ENCODE measurements at places on chromosomes 4 and X.

- DNase-seq = no peak
Observed at GRCh38 chrX:39756086-39756883, 341.5 kb downstream of the BCOR start.

GRCh38 chr4:74536557-74536956 lies 91.6 kb downstream of the AREG start:
- DNase-seq = peak; percentile 50

GRCh38 chr4:15990570-15991285 lies 27.8 kb upstream of the FGFBP2 start:
- DNase-seq = no peak

DNA sequence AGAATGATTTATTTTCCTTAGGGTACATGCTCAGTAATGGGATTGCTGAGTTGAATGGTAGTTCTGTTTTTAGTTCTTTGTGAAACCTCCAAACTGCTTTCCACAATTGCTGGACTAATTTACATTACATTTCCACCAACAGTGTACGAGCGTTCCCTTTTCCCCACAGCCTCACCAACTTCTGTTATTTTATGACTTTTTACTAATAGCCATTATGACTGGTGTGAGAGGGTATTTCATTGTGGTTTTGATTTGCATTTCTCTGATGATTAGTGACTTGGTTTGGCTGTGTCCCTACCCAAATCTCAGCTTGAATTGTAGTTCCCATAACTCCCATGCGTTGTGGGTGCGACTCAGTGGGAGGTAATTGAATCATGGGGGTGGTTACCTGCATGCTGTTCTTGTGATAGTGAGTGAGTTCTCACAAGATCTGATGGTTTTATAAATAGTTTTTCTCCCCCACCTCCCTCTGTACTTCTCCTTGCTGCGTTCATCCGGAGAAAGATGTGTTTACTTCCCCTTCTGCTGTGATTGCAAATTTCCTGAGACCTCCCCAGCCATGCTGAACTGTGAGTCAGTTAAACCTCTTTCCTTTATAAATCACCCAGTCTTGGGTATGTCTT lies 95.1 kb downstream of the GBA3 start:
- DNase-seq = peak; percentile 0

GRCh38 chrX:121932688-121933087 lies 885.3 kb downstream of the GLUD2 start:
- DNase-seq = no peak

- DNase-seq = no peak
Observed at GRCh38 chr4:5124876-5125275, 73.6 kb downstream of the STK32B start.

DNA sequence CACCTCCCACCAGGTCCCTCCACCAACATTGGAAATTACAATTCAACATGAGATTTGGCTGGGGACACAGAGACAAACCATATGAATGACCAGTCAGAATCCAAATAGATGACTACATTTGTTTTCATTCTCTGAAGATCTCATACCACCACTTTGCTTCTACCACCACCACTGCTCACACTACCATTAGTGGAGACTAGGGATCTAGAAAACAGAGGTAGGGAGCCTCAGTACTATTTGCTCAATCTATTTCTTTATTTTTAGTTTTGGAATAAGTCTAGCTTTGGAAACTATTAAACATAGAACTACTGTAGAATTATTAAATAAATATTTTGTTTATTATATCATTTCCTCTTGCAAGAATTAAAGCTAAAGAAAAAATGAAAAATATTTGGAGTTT lies 727.9 kb downstream of the CCSER1 start:
- no peak for DNase-seq

- DNase-seq = peak; percentile 46
Observed at GRCh38 chr4:151045907-151046306, 30.8 kb upstream of the LRBA start.

GRCh38 chr4:152434011-152434410 lies 101.9 kb downstream of the FBXW7 start:
- no peak for DNase-seq

- no peak for DNase-seq
Observed at GRCh38 chr4:186557061-186557460, 1.7 kb upstream of the MTNR1A start.

GRCh38 chrX:32170481-32170880 lies 1040.9 kb downstream of the DMD start:
- no peak for DNase-seq

GRCh38 chr4:10998846-10999245 lies 314.3 kb upstream of the CLNK start:
- DNase-seq = no peak

DNA sequence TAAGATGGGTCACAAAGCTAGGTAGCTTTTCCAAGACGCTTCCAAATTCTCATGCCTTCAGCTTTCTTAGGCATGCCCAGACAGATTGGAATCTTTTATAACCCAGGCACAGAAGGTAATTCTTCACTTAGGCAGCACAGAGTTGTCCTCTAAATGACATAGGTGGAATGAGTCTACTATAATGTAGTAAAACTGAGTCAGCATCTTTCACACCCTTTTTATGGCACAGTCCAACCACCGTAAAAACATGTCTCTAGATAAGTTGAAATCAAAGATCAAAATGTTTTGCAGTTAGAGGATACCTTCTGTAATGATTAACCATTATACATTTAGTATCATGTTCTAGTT lies 128.4 kb upstream of the FAT1 start:
- no peak for DNase-seq

DNA sequence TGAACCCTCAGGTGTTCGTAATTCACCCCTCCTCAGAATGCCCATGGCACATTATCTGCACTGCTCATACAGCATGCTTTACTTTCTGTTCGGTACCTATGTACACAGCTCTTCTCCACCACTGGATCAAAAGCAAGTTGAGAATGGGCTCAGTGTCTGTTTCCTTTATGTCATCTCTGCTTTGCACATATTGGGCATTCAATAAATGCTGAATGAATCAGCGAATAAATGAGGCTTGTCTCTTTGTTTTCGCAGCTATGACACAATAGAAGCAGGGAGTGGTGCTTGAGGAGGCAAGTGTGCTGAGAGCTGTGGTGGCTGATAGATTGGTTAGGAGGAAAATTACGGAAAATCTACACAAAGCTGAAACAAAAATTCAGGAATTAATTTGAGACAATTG lies 109.1 kb upstream of the VMA21 start:
- DNase-seq = no peak

DNA sequence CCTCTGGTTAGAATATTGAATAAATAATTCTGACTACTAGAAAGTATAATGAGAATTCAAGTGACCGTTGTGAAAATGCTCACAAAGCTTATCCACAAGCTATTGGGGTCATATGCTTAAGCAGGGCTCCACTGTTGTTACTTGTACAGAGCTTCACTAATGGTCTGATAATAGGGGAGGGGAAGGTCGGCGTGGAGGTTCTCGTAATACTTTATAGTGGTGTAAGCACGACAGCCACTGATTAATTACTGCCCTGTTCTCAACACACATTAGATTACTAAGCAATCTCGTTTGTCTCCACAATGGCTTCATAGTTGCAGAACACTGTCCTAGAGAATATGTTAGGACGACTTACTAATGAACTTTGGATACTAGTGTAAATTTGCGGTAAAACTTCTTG lies 11.6 kb downstream of the UNC5C start:
- DNase-seq = no peak

DNA sequence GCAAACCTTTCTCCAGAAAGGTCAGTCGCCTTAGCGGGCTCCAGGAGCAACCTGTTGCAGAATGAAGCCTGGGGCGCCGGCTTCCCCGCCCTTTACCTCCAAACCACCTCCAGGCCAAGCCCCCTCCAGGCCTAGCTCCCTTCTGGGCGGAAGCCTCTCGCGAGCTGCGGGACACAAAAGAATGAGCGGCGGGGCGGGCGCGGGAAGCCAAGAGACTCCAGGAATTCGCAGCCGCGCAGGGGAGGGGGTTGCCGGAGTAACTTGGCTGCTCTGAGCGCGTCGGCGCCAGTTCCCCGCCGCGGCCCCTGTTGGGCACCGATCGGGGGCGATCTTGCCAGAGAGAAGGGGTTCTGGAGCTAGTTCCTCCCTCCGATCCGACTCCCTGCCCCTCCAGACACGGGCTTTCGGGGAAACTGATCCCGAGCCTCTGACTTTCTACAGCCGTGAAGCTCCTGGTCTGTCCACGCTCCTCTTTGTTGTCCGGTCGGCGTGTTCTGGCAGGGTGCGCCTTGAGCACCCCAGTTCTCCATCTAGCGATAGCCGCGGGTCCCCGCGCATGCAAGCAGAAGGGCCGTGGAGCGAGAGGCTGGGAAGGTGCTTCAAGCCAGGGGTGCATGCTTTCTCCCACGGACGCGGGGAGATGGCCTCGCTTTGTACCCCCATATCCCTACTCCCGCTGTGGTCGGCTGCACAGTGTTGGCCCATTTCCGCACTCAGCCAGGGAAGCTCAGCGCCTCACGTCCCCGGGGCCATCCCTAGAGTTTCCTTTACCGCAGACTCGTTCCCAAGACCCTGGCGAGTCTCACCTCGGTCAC lies 1.2 kb downstream of the PROM1 start:
- peak; percentile 35 for DNase-seq

GRCh38 chr4:54539500-54540029 lies 118.2 kb upstream of the KIT start:
- peak; percentile 80 for DNase-seq

DNA sequence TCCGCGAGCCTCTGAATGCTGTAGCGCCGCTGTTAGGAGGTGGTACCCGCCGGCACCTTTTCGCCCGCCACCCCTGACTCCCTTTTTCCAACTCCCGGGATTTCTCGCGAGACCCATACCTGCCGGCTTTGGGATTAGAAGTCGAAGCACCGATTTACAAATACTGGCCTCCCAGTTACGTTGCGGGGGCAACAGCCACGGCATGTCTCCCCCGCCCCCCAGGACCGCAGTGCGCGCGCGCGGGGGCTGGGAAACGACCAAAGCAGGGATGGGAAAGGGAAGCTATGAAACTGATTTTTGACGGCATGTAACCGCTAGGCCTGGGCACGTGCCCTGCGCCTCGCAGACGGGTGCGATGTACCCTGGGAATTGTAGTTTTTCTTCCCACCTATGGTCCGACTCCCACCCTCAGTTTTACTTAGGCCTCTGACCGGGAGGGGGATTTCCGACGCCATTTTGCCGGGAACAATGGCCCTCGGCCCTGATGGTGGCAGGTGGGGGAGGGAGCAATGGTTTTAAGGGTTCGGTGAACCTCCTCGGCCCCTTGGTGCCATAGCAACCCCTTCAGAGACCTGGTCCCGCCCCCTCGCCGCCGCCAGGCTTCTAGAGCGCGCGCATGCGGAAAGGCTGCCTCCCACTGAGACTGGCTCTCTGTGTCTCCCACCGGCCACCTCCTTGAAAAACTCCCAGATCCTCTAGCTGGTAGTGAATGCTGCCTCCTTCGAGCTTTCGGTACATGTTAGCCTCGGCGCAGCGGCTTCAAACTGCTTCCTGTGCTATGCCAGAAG lies 772 bp upstream of the WNK3 start:
- DNase-seq = peak; percentile 16

- DNase-seq = no peak
Observed at GRCh38 chr4:5888222-5889001, 4.5 kb downstream of the CRMP1 start.

GRCh38 chr4:92307866-92308265 lies 4.1 kb downstream of the GRID2 start:
- DNase-seq = no peak

DNA sequence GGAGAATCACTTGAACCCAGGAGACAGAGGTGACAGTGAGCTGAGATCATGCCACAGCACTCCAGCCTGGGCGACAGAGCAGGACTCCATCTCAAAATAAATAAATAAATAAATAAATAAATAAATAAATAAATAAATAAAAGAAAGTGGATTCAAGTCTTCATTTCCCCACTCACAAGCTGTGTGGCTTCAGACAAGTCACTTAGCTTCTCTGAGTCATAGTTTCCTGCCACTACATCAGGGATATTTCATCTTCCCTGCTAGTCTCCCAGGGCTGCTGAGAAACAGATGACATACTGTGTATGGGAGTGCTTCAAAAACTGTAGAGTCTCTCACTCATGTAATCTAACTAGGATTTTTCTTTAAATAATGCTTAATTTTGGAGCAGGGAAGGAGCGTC lies 37.2 kb downstream of the TBC1D9 start:
- no peak for DNase-seq

GRCh38 chrX:25872786-25873185 lies 265.4 kb upstream of the MAGEB18 start:
- DNase-seq = no peak

DNA sequence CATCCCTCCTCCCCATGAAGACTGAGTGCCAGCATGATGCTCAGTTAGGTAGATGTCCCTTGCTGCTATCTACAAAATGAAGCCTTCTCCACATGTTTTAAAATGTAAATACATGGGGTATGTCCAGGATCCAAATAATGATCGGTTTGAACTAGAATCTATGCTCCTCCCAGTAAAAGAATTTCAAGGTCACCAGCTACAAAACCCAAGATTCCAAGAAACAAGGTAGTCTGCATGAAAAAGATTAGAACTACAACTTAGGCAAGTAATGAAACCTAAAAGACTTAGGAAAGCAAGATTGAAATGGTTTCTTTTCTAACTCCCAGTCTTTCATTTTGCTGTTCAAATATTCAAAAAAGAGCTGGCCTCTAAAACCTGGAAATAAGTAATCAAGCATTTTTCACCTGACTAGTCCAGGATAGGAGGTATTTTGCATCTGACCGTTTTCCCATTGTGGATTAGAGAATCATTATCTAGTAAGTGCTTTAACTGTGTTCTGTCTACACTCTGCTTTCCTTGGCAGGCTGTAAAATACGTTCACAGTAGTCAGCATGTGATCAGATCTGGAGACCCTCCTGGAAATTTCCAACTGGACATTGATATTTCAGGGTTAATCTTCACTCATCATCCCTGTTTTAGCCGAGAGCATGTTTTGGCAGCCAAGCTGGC lies 57.4 kb downstream of the CC2D2A start:
- no peak for DNase-seq

- DNase-seq = no peak
Observed at GRCh38 chr4:114217150-114217817, 237.8 kb upstream of the ARSJ start.

- DNase-seq = no peak
Observed at GRCh38 chr4:149961876-149962597, 116.2 kb upstream of the DCLK2 start.

GRCh38 chr4:162782778-162783525 lies 383.7 kb downstream of the NAF1 start:
- no peak for DNase-seq

DNA sequence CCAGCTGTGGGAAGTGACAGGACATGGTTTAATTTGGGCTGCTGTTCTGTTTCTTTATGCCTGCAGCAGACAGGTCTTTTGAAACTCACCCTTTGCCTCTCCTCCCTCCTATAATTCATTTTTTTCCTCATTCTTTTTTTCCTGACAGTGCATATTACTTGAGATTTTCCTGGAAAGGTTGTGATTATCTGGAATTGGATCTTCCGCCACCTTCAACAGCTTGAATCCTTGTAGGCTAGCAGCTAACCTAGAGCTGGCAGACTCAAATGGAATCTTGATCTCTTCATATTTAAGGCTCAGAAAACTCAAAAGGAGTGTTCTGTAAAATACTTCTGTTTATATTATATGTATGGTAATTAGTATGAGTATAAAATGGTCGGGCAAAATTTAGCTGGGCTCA lies 49.3 kb upstream of the CLCN4 start:
- DNase-seq = no peak

GRCh38 chr4:138055890-138056289 lies 186.3 kb downstream of the SLC7A11 start:
- DNase-seq = no peak

- no peak for DNase-seq
Observed at GRCh38 chr4:157961229-157961990, 211.4 kb downstream of the GASK1B start.

- DNase-seq = peak; percentile 78
Observed at GRCh38 chr4:82268050-82268825, 105.6 kb downstream of the HNRNPD start.

- no peak for DNase-seq
Observed at GRCh38 chr4:39384563-39384962, 18.4 kb upstream of the RFC1 start.

Measured in hematopoietic multipotent progenitor cell treated with erythropoietin and hydrocortisone succinate and interleukin-3 and kit ligand, for 6 days (in vitro differentiated cells).